Activated CD4-positive, CD25-positive, alpha-beta regulatory T cell treated with anti-CD3 and anti-CD28 coated beads, Interleukin-2, amount 50 U/mL, for 16 hours (primary cell): ENCODE measurements at places on chromosomes 13 and 19.

GRCh38 chr13:33251131-33251661, 34.4 kb downstream of the STARD13 start:
- no peak for DNase-seq

GRCh38 chr13:97539651-97540610, 106.0 kb downstream of the RAP2A start:
- no peak for DNase-seq

DNA sequence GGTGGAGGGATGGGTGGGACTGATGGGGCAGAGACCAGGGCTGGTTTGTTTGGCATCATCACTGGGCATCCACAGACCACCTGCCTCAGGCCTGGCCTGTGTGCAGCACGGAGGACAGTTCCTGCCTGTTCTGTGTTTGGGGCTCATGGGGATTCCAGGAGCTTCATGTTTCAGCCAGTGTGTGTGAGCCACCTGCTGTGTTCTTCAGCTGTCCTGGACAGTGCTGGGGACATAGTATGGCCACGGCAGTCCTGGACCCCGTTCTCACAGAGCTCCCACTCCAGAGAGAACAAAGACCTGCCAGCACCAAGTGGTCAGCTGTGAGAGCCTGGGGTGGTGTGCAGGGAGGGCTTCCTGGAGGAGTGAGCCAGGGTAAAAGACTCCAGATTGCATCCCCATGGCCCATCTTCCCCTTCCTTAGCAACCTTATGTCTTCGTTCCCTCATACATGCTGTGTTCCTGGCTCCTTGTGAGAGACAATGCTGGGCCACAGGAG, 2.0 kb upstream of the CCDC97 start:
- no peak for DNase-seq

DNA sequence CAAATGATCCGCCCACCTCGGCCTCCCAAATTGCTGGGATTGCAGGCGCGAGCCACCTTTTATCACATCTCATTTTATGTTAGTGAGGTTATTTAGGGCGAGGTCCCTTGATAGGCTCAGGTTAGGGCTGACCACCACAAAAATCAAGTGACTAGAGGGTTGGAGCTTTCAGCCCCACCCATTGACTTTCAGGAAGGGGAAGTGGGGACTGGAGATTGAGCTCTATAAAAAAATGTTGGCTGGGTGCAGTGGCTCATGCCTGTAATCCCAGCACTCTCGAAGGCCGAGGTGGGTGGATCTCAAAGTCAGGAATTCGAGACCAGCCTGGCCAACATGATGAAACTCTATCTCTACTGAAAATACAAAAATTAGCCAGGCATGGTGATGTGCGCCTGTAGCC, 20.1 kb downstream of the FPR3 start:
- DNase-seq: no peak

- no peak for DNase-seq
These were observed 6.4 kb downstream of the GNA15 start for GRCh38 chr19:3142292-3142670.

DNA sequence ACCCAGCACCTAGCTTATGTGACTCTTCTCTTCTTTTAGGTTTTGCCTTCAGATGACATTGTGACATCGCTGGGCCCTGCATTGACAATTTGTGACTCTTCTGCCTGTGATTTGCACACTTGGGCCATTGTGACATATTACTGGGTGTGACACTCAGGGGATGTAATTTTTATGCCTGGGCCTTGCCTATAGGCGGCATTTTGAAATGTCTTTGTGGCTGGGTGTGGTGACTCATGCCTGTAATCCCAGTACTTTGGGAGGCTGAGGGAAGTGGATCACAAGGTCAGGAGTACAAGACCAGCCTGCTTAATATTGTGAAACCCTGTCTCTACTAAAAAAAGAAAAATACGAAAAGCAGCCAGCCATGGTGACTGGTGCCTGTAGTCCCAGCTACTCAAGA, 28.4 kb upstream of the ZNF681 start:
- DNase-seq: no peak

GRCh38 chr13:99199541-99200431, 868 bp upstream of the UBAC2 start:
- no peak for DNase-seq

DNA sequence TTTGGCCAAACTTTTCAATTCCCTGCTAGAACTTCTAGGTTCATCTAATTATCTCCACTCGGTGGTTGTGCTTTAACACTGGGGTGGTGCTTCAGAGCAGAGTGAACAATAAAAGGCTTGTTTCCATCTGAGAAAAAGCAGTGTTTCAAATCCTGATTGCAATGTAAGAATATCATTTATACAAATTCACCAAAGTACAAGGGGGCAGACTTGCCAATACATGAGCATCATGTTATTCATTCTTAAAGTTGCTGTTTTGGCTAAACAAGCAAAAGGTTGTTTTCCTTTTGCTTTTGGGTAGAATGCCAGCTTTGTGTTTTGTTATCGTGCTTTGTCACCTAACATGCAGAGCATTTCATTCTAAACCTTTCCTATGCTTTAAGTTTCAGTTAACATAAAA, 78.5 kb upstream of the UBAC2 start:
- DNase-seq: no peak

DNA sequence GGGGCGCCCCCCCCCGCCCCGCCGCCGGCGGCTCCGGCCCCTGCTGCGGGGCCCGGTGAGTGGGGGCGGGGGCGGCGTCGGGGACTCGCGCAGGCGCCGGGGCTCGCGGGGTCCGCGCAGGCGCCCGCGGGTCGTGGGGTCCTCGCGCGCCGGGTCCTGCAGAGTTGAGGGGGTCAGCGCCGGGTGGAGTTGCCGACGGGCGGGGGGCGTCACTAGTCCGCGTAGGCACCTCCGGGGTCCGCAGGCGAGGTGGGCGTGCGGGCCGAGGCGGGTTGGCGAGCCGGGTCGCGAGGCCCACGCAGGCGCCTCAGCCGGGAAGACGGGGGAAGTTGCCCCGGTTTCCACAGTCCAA, 365 bp downstream of the PPP6R1 start:
- no peak for DNase-seq

GRCh38 chr13:53953183-53953582, 924.6 kb downstream of the OLFM4 start:
- no peak for DNase-seq

GRCh38 chr13:110716247-110716515, 2.7 kb downstream of the ING1 start:
- no peak for DNase-seq

GRCh38 chr13:33007950-33008349, 8.3 kb upstream of the KL start:
- no peak for DNase-seq

- no peak for DNase-seq
These were observed 58.3 kb upstream of the CLDN10 start for GRCh38 chr13:95494082-95494681.

GRCh38 chr19:22806418-22806817, 22.5 kb upstream of the ZNF99 start:
- DNase-seq: no peak

DNA sequence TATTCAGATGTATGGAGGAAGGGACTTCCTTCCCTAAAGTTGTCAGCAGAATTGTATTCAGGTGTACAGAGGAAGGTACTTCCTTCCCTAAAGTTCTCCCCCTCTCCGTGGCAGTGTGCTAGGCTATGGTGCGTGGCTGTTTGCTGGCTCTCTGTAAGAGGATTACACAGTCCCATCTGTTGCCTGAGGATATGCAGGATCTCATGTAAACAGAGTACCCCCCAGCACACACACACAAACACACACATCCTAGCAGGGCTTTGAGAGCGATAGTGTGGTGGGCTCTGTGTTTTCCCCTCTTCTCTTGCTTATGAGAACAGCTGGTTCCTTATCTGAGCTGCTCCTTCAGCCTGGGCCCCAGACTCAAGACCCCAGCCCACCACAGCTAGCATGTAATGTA, 10.3 kb downstream of the NEK5 start:
- no peak for DNase-seq

DNA sequence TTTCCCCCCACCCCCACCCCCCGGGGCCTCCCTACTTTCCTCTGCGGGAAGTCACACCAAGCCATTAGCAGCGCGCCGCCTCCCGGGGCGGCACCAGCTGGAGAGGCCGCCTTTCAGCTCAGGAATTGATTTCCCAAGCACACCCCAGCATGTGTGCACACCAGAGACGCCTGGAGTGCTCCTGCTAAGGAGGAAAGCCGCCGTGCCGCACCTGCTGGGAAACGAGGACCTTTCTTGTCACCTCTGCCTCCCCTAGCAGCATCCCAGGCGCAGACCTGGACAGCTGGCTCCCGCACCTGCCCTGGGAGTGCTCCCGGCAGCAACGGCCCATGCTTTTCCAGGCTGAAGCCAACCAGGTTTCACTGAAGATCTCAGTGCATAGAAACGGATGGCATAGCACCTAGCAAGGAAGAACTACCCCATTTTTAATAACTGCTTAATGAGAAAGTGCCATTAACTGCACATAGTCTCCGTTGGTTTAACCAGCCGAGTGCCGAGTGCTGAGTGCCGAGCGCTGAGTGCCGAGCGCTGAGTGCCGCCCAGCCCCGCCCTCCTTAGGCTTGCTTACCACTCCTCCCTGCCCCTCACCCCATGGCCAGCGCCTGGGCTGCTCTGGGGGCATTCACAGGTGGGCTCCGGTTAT, 165.0 kb downstream of the USP12 start:
- DNase-seq: no peak

GRCh38 chr13:62846302-62846701, 1430.7 kb upstream of the PCDH20 start:
- DNase-seq: no peak

DNA sequence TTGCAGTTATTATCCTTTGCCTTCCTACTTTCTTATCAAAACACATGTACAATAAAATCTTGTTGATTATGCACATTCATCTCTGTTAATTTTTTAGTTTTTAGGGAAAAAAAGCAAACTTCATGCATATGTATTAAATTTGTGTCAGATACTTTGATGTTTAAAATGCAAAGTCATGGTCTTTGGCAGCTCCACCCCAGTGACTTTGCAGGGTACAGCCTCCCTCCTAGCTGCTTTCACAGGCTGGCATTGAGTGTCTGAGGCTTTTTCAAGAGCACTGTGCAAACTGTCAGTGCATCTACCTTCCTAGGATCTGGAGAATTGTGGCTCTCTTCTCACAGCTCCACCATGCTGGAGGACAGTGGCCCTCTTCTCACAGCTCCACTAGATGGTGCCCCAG, 1988.1 kb upstream of the PCDH20 start:
- no peak for DNase-seq
